ENCODE measurements at places on chromosomes 5 and 9. TPM values are rescaled to one million over a fixed set of nuclear protein-coding genes. Genes with fewer than 3 reads are reported as not detected.

TAS2R1 gene
- total RNA-seq = not detected

ZNF608 gene
- total RNA-seq = not detected

GFI1B gene
- total RNA-seq = not detected

PCDHGC5 gene
- total RNA-seq = not detected

OLFML2A gene
- not detected for total RNA-seq

DNA sequence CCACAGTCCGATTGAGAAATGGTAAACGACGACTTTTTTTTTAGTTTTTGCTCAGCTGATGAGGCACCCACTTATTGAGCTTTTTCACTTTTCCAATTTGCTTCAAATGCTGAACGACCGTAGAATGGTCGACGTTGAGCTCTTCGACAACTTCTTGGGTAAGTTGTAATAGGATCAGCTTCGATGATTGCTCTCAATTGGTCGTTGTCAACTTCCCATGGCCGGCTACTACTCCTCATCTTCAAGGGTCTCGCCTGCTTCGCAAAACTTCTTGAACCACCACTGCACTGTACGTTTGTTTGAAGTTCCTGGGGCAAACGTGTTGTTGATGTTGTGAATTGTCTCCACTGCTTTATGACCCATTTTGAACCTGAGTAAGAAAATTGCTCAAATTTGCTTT is 35.7 kb downstream of the NSD1 start:
- peaks cover 32% of the 10 kb centered on the region for H3K36me3 ChIP-seq
- peaks cover 13% of the 10 kb centered on the region for H3K4me1 ChIP-seq
- no peak overlapping the region for H3K27ac ChIP-seq
- no peak overlapping the region for H3K4me3 ChIP-seq
- no peaks in the 10 kb centered on the region for H3K27me3 ChIP-seq

- H3K27ac ChIP-seq = no peak within 1 kb of the TSS
- DNase-seq = no peak
- H3K27me3 ChIP-seq = peaks cover 6% of the 10 kb centered on the region
- no peaks in the 10 kb centered on the region for H3K36me3 ChIP-seq
- no peaks in the 10 kb centered on the region for H3K4me1 ChIP-seq
- H3K4me3 ChIP-seq = no peak within 1 kb of the TSS
These were observed at the start of gene FGF1 for GRCh38 chr5:142685418-142686209. FGF1 (minus strand) TSS chr5:142686090; CDS start chr5:142614127, 71,963 bp downstream.

- H3K27ac ChIP-seq = no peak overlapping the region
- H3K4me1 ChIP-seq = no peaks in the 10 kb centered on the region
- H3K27me3 ChIP-seq = peaks cover 2% of the 10 kb centered on the region
- no peak for DNase-seq
- H3K4me3 ChIP-seq = no peak overlapping the region
These were observed 35.6 kb downstream of the RASEF start for GRCh38 chr9:83027153-83027891.

DNA sequence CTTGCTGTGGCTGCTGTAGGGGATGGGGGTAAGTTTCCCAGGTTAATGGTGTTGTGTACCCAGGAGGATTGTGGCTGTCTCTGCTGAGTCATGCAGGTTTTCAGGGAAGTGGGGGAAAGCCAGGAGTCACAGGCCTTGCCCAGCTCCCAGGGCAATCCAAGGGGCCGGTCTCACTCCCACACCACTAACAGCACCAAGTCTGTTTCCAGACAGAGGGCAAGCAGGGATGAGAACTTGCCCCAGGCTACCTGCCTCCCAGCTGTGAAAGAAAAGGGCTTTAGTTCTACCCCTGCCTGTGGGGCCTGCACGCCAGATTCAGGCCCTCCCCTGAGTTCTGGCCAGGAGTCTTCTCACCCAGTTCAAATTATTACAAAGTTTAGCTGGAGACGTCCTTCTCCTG is 579.8 kb upstream of the ST8SIA4 start:
- no peak overlapping the region for H3K27ac ChIP-seq
- DNase-seq = no peak
- no peaks in the 10 kb centered on the region for H3K27me3 ChIP-seq

- peak overlapping the region; percentile 42 for H3K27ac ChIP-seq
- H3K4me1 ChIP-seq = peaks cover 46% of the 10 kb centered on the region
These were observed 92.6 kb upstream of the LMX1B start for GRCh38 chr9:126521089-126521488.

- H3K27ac ChIP-seq = no peak overlapping the region
- no peaks in the 10 kb centered on the region for H3K36me3 ChIP-seq
- H3K27me3 ChIP-seq = peaks cover 3% of the 10 kb centered on the region
These were observed 8.7 kb downstream of the ASS1 start for GRCh38 chr9:130453487-130453886.

- H3K27ac ChIP-seq = no peak overlapping the region
- H3K27me3 ChIP-seq = no peaks in the 10 kb centered on the region
- H3K4me1 ChIP-seq = peaks cover 9% of the 10 kb centered on the region
- H3K36me3 ChIP-seq = peaks cover 1% of the 10 kb centered on the region
- H3K4me3 ChIP-seq = no peak overlapping the region
These were observed 4.5 kb downstream of the PKN3 start for GRCh38 chr9:128706671-128707381.

DNA sequence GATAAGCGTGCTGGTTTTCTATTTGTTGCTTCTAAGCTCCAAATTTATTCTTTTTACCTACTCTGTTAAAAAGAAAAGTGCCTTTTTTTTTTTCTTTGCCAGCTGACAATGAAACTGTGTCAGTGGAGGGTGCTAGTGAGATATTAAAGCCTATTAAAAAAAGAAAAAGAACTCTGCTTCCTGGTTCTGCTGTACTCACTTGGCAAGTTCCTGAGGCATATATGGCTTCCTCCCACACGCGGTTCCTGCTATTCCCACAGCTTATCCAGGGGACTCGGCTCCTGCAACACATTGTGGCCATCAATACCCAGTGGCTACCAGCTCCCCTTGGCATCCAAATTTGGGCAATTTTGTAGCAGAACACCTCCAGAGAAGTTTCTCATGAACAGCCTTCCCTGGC is 1977.7 kb upstream of the CDH9 start:
- no peak for DNase-seq
- H3K27me3 ChIP-seq = no peaks in the 10 kb centered on the region
- H3K27ac ChIP-seq = no peak overlapping the region
- H3K4me3 ChIP-seq = no peak overlapping the region
- H3K36me3 ChIP-seq = no peaks in the 10 kb centered on the region

DNA sequence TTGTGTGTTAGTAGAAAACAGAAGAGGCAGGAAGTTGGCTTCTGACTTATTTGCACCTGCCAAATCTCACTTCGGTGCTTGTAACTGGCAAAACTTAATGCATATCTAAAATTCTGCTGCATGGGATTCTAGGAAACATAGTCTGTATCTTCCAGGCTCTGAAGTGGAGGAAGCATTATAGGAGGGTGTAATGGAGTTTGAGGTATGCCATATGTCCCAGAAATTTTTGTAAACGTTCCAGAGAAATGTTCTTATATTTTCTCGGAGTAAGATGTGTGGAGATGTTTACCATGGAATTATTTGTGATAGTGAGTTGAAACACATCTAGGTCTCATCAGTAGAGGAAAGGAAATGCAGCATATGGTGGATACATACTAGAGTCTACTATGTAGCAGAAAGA is 1329.0 kb upstream of the NUDT12 start:
- no peak overlapping the region for H3K27ac ChIP-seq
- no peaks in the 10 kb centered on the region for H3K4me1 ChIP-seq
- H3K27me3 ChIP-seq = no peaks in the 10 kb centered on the region
- no peak for DNase-seq
- no peak overlapping the region for H3K4me3 ChIP-seq

GRCh38 chr5:171521219-171521633 is 101.8 kb downstream of the FGF18 start:
- no peaks in the 10 kb centered on the region for H3K36me3 ChIP-seq
- H3K27ac ChIP-seq = no peak overlapping the region
- DNase-seq = no peak
- no peaks in the 10 kb centered on the region for H3K4me1 ChIP-seq
- no peak overlapping the region for H3K4me3 ChIP-seq

- DNase-seq = no peak
- no peaks in the 10 kb centered on the region for H3K36me3 ChIP-seq
- peaks cover 26% of the 10 kb centered on the region for H3K27me3 ChIP-seq
- H3K27ac ChIP-seq = no peak overlapping the region
- no peak overlapping the region for H3K4me3 ChIP-seq
These were observed 119.9 kb downstream of the FOXD1 start for GRCh38 chr5:73328640-73329039.

DNA sequence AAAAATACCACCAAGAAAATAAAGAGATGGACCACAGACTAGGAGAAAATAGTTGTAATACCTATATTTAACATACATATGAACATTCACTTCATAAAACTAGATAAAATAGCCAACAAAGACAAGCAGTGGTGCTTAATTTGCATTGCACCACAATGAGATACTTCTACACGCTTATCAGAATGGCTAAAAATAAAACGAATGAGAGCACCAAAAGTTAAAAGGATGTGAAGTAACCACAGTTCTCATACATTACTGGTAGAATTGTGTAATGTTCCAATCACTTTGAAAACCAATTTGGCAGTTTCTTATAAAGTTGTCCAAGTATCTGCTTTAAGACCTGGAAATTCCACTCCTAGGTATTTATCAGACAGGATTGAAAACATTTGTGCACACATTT is 198.9 kb upstream of the SGCD start:
- no peak overlapping the region for H3K4me3 ChIP-seq
- H3K27ac ChIP-seq = no peak overlapping the region
- no peaks in the 10 kb centered on the region for H3K36me3 ChIP-seq
- H3K4me1 ChIP-seq = no peaks in the 10 kb centered on the region
- no peaks in the 10 kb centered on the region for H3K27me3 ChIP-seq

- H3K4me3 ChIP-seq = no peak overlapping the region
- peaks cover 52% of the 10 kb centered on the region for H3K4me1 ChIP-seq
- peak overlapping the region; percentile 51 for H3K27ac ChIP-seq
- no peaks in the 10 kb centered on the region for H3K27me3 ChIP-seq
These were observed 32.1 kb downstream of the PRKACG start for GRCh38 chr9:68981789-68982188.

- no peak overlapping the region for H3K4me3 ChIP-seq
- H3K27ac ChIP-seq = no peak overlapping the region
- no peaks in the 10 kb centered on the region for H3K27me3 ChIP-seq
- DNase-seq = no peak
- H3K36me3 ChIP-seq = no peaks in the 10 kb centered on the region
These were observed 760.0 kb upstream of the RIOK2 start for GRCh38 chr5:97943036-97943435.

DNA sequence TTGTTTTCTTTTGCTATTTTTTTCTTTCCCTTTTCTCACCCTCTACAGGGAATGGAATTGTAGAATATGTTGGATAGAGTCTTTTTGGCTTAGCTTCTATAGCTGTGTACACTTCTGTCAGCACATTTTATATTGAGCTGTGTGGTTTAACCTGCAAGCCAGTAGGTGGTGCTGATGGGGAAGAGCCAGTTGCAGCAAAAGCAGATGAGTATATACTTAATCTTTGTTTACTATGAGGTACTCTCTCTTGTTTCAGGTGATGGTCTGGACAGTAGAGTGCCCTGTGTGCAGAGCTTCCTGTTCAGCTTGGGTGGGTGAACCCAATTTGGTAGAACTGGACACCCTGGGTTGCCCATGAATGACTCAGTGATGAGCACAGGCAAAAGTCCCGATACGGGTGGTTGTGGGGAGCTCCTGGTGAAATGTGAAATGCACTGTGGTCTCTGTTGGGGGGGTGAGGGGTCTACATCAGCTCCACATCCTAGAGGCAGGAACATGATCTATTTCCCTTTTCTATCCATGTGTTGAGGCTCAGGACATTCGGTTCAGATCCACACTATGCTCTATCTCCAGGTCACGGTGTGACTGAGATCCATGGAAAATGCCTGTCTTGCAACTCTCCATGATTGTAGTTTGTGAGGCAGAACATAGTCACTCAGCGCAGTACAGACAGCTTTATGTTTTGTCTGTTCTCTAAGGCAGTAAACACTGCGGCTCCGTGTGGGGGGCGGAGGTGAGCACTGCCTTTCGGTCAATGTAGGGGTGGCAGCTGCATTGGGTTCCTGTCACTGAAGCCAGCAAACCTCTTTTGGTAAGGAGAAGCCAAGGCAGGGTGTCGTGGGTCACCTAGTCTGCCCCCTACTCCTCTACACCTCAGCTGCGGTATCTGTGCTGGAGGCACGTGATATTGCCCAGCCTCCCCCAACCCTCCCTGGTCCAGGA is 353.2 kb downstream of the PRR16 start:
- no peak overlapping the region for H3K4me3 ChIP-seq
- H3K27ac ChIP-seq = no peak overlapping the region
- DNase-seq = no peak
- no peaks in the 10 kb centered on the region for H3K36me3 ChIP-seq
- no peaks in the 10 kb centered on the region for H3K4me1 ChIP-seq

GRCh38 chr5:169333518-169333917 is 32.6 kb upstream of the SLIT3 start:
- H3K4me1 ChIP-seq = no peaks in the 10 kb centered on the region
- H3K36me3 ChIP-seq = no peaks in the 10 kb centered on the region
- H3K27ac ChIP-seq = no peak overlapping the region
- no peak overlapping the region for H3K4me3 ChIP-seq
- peaks cover 4% of the 10 kb centered on the region for H3K27me3 ChIP-seq
- DNase-seq = no peak

DNA sequence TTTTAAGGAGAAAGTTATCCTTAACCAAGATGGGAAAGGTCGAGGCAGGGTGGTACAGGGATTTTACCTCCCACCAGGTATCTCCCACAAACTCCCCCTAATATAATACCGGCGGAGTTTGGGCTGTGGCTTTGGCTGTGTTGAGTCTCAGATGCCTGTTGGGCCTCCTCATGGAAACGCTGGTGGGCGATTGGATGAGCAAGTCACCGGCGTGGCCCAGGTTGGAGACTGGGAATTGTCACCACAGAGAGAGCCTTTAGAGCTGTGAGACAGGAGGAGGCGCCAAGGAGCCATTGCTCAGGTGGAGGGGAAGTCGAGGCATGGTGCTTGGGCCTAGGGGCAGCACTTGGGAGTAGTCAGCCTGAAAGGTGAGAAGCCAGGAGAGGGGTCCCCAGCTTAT is 3.4 kb upstream of the CAMSAP1 start:
- H3K36me3 ChIP-seq = peaks cover 58% of the 10 kb centered on the region
- no peak overlapping the region for H3K27ac ChIP-seq
- peaks cover 31% of the 10 kb centered on the region for H3K4me1 ChIP-seq
- no peak for DNase-seq
- H3K4me3 ChIP-seq = no peak overlapping the region

GRCh38 chr9:130688072-130688471 is 5.5 kb upstream of the EXOSC2 start:
- H3K27me3 ChIP-seq = peaks cover 6% of the 10 kb centered on the region
- DNase-seq = no peak
- no peak overlapping the region for H3K4me3 ChIP-seq
- peaks cover 30% of the 10 kb centered on the region for H3K4me1 ChIP-seq
- H3K27ac ChIP-seq = no peak overlapping the region

- no peak overlapping the region for H3K27ac ChIP-seq
- no peak for DNase-seq
- no peaks in the 10 kb centered on the region for H3K36me3 ChIP-seq
- no peaks in the 10 kb centered on the region for H3K27me3 ChIP-seq
- H3K4me1 ChIP-seq = peaks cover 3% of the 10 kb centered on the region
These were observed 113.0 kb downstream of the RPS23 start for GRCh38 chr5:82164977-82165713.
